ENCODE measurements at places on chromosomes 5 and 9. TPM values are rescaled to one million over a fixed set of nuclear protein-coding genes. Genes with fewer than 3 reads are reported as not detected.

Gene CDHR2
- not detected for total RNA-seq

Gene FOXD4L6
- total RNA-seq, result under 0.01 TPM

DNA sequence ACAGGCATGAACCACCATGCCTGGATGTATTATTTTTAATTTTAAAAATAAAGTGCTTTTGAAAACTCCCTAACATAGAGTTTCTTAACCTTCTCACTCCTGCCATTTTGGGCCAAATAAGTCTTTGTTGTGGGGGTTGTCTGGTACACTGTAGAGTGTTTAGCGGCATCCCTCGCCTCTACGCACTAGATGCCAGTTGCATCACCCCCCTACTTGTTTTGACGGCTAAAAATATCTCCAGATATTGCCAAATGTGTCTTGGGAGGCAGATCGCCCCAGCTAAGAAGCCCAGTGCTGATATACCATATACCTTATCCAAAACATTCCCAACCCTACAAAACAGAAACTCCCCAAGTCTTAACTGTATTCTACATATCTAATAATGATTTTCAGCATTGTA is 54.6 kb downstream of the SCAI start:
- DNase-seq, result no peak

DNA sequence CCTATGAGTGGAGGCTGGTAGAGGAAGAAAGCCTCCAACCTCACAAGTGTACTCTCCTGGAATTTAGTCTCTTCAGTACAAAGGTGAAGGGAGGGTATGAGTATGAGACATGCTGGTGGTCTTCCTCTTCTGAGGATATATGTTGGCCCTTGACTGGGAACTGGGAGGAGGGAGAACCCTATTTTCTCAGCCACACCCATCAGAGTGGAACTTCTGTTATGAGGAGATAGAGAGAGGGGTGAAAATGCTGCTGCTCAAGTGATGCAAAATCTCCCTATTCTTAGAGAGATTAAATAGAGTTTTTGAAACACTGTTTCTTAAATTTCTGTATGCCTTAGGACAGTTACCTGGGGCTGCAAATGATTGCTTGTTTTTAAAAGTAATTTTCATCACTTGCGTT is 203.4 kb upstream of the PRR16 start:
- DNase-seq, result no peak

DNA sequence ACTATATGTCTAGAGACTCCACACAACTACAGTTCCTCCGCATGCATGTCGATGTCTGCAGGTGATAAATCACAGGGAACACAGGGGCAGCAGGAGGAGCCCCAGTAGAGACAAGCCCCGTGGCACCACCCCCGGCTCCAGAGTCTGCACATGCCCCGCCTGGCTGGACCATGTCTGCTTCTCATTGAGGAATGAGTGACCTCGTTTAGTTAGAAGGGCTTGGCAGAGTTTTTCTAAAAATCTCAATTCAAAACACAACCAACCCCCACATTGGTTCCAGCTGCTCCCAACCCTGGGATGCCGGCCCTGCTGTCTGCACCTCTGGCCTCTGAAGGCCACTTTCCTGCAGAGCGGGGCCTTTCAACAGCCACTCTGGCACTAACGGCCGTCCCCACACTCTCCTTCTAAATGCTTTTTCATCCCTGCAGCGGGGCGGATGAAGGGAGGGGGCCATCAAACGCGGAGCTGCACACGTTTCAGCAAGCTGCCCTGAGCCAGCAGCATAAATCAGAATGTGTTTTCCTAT is 106.3 kb downstream of the ROR2 start:
- no peak for DNase-seq
